ENCODE measurements at places on chromosomes 16 and 17.

- no peak overlapping the region for H3K4me3 ChIP-seq
- DNase-seq, result no peak
- H3K27me3 ChIP-seq, result no peaks in the 10 kb centered on the region
- peaks cover 4% of the 10 kb centered on the region for H3K4me1 ChIP-seq
Measured at GRCh38 chr16:46788891-46789474, 40.8 kb upstream of the MYLK3 start.

DNA sequence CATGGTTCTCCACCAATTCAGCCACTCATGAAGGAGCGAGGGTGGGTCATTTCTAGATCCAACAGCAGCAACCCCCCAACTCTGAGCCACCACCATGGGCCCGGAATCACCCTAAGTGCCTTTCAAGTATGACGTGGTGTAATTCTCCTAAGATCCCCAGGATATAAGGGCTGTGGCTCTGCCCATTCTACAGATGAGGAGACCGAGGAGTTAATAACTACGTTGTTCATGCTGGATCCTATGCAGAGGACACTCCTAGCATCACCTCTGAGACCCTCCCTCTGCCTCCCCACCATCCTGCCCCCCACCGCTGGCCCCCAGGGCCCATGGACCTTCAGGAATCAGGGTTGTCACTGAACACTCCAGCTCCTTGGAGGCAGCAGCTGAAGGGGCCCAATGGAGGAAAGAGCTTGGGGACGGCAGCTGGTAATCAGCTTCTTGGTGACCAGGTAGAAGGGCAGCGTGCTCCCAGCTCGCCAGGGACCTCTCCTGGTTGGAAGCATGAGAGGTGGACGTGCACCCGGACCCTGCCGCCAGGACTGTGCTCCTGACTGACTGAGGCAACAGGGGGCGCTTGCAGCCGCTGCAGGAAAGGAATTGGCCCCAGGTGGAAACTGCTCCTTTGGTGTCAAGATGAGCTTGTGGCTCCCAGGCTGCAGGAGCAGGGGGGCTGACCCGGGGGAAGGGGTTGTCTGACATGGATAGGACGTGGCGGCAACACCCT, 28.2 kb upstream of the CACNG1 start:
- no peaks in the 10 kb centered on the region for H3K36me3 ChIP-seq
- peaks cover 1% of the 10 kb centered on the region for H3K4me1 ChIP-seq
- peaks cover 57% of the 10 kb centered on the region for H3K27me3 ChIP-seq
- H3K4me3 ChIP-seq, result no peak overlapping the region
- no peak overlapping the region for H3K27ac ChIP-seq

DNA sequence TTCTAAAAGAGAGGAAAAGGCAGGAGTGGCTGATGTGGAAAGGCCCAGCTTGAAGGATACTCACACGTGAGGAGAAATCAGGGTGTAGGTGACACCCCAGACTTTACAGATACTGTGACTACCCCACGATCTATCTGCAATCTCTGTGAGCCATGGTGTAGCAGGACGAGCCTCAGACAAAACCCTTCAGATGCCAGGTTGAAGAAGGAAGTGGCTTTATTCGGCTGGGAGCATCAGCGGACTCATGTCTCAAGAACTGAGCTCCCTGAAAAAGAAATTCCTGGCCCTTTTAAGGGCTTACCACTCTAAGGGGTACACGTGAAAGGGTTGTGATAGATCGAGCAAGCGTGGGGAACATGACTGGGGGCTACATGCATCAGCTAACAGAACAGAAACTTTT, 4.7 kb upstream of the SLC6A4 start:
- H3K4me3 ChIP-seq, result no peak overlapping the region
- H3K36me3 ChIP-seq, result no peaks in the 10 kb centered on the region
- peaks cover 26% of the 10 kb centered on the region for H3K4me1 ChIP-seq
- peaks cover 37% of the 10 kb centered on the region for H3K27me3 ChIP-seq
- no peak for DNase-seq

- H3K4me3 ChIP-seq, result peak overlapping the region; percentile 55
- peak; percentile 72 for DNase-seq
Measured at GRCh38 chr17:17300624-17301568, 2.3 kb upstream of the NT5M start.

DNA sequence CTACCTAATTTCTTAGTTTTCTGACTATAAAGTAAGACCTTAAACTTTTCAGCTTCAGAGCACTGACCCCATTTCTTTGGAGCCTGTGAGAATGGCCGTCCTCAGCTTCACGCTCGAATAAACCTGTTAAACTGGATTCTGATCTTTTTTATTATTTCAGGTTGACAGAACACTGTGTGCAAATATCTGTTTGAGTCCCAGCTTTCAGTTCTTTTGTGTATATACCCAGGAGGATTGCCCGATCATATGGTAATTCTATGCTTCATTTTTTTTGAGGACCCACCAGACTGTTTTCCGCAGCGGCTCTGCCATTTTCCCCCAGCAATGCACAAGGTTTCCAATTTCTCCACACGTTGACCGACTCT, 19.8 kb upstream of the KCNH6 start:
- peaks cover 67% of the 10 kb centered on the region for H3K27me3 ChIP-seq
- H3K36me3 ChIP-seq, result no peaks in the 10 kb centered on the region
- no peak for DNase-seq
- H3K4me3 ChIP-seq, result no peak overlapping the region
- H3K27ac ChIP-seq, result no peak overlapping the region

- no peak overlapping the region for H3K27ac ChIP-seq
- DNase-seq, result peak; percentile 87
- no peak overlapping the region for H3K4me3 ChIP-seq
- H3K4me1 ChIP-seq, result peaks cover 10% of the 10 kb centered on the region
- H3K27me3 ChIP-seq, result no peaks in the 10 kb centered on the region
Measured at GRCh38 chr17:75010683-75011400, 1.6 kb upstream of the MRPL58 start.

- H3K27me3 ChIP-seq, result peaks cover 27% of the 10 kb centered on the region
- no peak for DNase-seq
- no peak overlapping the region for H3K27ac ChIP-seq
- no peaks in the 10 kb centered on the region for H3K36me3 ChIP-seq
- H3K4me1 ChIP-seq, result peaks cover 4% of the 10 kb centered on the region
Measured at GRCh38 chr16:75196836-75197235, 10.1 kb downstream of the CTRB2 start.

DNA sequence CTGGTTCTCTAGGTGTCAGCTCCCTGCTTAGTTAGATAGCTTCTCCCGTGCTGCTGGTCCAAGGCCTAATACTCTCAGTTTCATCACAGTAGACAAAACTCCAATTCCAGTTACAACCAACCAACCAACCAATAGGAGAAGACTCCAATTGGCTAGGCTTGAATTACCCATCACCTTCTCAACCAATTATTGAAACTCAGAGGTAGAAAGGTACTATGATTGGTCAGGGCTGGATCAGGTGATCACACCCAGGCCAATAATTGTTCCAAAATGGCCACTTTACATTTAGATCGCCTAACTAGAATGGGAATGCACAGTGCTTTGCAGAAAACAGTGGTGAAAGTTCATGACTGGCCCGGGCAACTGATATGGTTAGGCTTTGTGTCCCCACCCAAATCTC, 49.5 kb upstream of the CRHR1 start:
- no peaks in the 10 kb centered on the region for H3K36me3 ChIP-seq
- no peak for DNase-seq
- H3K4me1 ChIP-seq, result no peaks in the 10 kb centered on the region
- H3K4me3 ChIP-seq, result no peak overlapping the region
- no peak overlapping the region for H3K27ac ChIP-seq
- H3K27me3 ChIP-seq, result peaks cover 36% of the 10 kb centered on the region

- H3K27ac ChIP-seq, result no peak overlapping the region
- no peak overlapping the region for H3K4me3 ChIP-seq
- peaks cover 69% of the 10 kb centered on the region for H3K27me3 ChIP-seq
- peak; percentile 34 for DNase-seq
- H3K36me3 ChIP-seq, result no peaks in the 10 kb centered on the region
- H3K4me1 ChIP-seq, result peaks cover 5% of the 10 kb centered on the region
Measured at GRCh38 chr17:7132511-7133094, 18.0 kb upstream of the ASGR2 start.

- peaks cover 3% of the 10 kb centered on the region for H3K36me3 ChIP-seq
- no peaks in the 10 kb centered on the region for H3K27me3 ChIP-seq
- H3K27ac ChIP-seq, result no peak overlapping the region
- peaks cover 23% of the 10 kb centered on the region for H3K4me1 ChIP-seq
- DNase-seq, result no peak
- no peak overlapping the region for H3K4me3 ChIP-seq
Measured at GRCh38 chr17:80111702-80112470, 10.5 kb downstream of the GAA start.

DNA sequence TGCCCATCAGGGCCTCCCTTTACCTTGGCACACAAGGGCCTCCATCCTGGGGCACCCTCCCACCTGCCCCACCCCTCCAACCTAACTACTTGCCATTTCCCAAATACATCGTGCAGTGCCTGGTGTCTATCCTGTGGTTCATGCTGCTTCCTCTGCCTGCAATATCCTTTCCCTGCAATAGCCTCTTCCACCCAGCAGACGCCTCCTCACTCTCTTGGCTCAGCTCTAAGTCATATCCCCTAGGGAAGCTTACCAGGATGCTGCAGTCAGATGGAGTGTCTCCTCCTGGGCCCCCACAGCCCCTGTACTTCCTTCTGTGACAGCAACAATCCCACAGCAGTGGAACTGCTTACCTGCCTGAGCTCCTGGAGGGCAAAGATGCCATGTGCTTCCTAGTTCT, 36.7 kb downstream of the CCDC182 start:
- peaks cover 5% of the 10 kb centered on the region for H3K4me1 ChIP-seq
- no peaks in the 10 kb centered on the region for H3K36me3 ChIP-seq
- H3K27me3 ChIP-seq, result peaks cover 38% of the 10 kb centered on the region
- no peak overlapping the region for H3K4me3 ChIP-seq
- H3K27ac ChIP-seq, result no peak overlapping the region

DNA sequence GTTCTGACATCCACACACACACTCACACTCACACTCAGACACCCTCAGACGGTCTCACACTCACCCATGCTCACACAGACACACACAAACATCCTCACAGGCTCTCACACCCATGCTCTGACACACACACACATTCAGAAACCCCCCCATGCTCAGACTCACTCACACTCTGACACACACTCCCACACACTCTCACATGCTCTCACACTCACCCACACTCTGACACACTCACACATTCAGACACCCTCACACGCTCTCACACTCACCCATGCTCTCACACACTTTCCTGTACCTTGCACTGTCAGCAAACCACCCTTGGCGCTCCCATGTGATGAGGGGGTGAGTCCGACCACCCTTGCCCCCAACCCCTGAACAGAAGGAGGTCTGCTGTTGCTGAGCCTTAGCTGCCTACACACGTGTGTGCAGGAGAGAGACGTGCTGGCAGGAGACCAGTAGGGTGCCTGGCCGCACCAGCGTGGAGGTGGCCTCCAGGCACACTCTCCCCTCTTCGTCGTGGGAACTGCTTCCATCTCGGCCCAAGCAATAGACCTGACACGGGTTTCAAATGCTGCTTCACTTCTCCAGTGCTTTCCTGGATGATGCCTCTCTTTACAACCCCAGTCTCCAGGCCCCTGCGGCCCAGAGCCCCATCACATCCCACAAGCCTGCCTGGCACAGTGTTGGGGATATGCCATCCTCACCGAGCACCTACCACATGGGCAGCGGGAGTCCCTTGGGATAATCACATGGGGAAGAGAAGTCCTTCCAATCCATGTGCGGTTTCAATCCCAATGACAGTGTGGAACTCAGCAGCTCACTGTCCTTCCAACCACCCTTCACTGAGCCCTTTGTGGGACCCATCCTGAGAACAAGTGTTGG, 267.8 kb upstream of the FOXF1 start:
- H3K36me3 ChIP-seq, result no peaks in the 10 kb centered on the region
- H3K27me3 ChIP-seq, result no peaks in the 10 kb centered on the region
- no peak overlapping the region for H3K27ac ChIP-seq
- no peak overlapping the region for H3K4me3 ChIP-seq

- H3K27ac ChIP-seq, result no peak overlapping the region
- H3K27me3 ChIP-seq, result no peaks in the 10 kb centered on the region
- H3K4me3 ChIP-seq, result no peak overlapping the region
- H3K36me3 ChIP-seq, result peaks cover 69% of the 10 kb centered on the region
- DNase-seq, result no peak
Measured at GRCh38 chr17:19308398-19308797, 54.1 kb downstream of the B9D1 start.

DNA sequence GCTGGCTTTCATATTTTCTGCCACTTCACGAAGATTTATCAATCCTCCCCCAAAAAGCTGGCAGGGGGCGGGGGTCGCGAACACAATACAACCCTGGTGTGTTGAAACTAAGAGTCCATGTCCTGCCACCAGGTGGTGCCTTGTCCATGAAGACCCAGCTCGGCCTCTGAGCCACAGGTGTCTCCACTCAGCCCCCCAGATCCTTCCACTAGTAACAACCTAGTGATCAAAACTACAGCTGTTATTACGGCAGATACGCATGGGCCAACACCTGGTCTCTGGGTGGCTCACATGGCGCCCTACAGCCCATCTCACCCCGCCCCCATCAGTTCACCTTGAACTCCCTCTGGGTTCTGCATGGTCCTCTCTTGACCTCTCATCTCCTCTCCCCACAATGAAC, 27.7 kb downstream of the USP7 start:
- DNase-seq, result no peak
- H3K27ac ChIP-seq, result no peak overlapping the region
- peaks cover 6% of the 10 kb centered on the region for H3K4me1 ChIP-seq
- H3K27me3 ChIP-seq, result no peaks in the 10 kb centered on the region
- no peak overlapping the region for H3K4me3 ChIP-seq

DNA sequence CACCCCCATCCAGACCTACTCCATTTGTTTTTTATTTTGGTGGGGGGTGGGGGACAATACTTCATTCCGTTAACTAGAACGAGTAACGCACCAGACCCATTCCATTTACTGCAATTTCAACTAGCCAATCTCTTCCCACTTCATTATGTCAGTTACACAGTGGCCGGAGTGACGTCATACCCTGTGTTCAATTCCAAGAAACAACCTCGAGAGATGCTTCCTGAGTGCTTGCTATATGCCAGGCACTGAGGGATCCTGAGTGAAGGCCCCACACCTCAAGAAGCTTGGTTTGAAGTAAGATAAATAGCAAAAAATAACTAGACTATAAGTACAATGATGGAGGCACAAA, 9.1 kb upstream of the SIAH1 start:
- no peak for DNase-seq
- H3K27ac ChIP-seq, result no peak overlapping the region
- H3K36me3 ChIP-seq, result no peaks in the 10 kb centered on the region
- H3K4me1 ChIP-seq, result peaks cover 2% of the 10 kb centered on the region
- H3K4me3 ChIP-seq, result peak overlapping the region; percentile 26
- H3K27me3 ChIP-seq, result no peaks in the 10 kb centered on the region

- no peak overlapping the region for H3K27ac ChIP-seq
- no peaks in the 10 kb centered on the region for H3K36me3 ChIP-seq
- no peaks in the 10 kb centered on the region for H3K4me1 ChIP-seq
- H3K27me3 ChIP-seq, result peaks cover 36% of the 10 kb centered on the region
Measured at GRCh38 chr17:1217089-1217385, 37.3 kb upstream of the ABR start.

GRCh38 chr16:64900517-64900916, 221.3 kb downstream of the CDH11 start:
- H3K4me1 ChIP-seq, result no peaks in the 10 kb centered on the region
- H3K27me3 ChIP-seq, result no peaks in the 10 kb centered on the region
- DNase-seq, result no peak
- no peak overlapping the region for H3K4me3 ChIP-seq
- no peaks in the 10 kb centered on the region for H3K36me3 ChIP-seq

DNA sequence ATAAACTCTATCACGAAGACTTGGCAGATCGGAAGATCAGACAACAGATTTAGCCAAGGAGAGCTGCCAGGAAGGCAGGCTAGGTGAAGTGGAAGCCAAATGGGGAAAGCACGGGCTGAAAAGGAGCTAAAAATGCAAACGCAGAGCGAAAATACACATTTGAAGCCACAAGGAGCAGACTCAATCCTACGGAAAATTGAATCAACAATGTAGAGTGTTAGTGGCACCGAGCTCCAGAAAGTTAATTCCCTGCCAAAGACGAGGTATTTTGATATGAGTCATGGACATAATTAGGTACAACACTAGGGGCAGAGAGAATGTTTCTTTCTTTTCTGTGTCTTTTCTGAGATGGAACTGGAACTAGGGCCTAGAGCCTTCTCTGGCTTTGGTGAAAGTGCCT, 20.7 kb downstream of the GSG1L start:
- H3K27ac ChIP-seq, result no peak overlapping the region
- H3K4me1 ChIP-seq, result no peaks in the 10 kb centered on the region
- H3K36me3 ChIP-seq, result no peaks in the 10 kb centered on the region

Data from mesenchymal stem cell (in vitro differentiated cells and primary cell).